ENCODE measurements at places on chromosomes 3 and 15. TPM values are rescaled to one million over a fixed set of nuclear protein-coding genes. Genes with fewer than 3 reads are reported as not detected.

DNA sequence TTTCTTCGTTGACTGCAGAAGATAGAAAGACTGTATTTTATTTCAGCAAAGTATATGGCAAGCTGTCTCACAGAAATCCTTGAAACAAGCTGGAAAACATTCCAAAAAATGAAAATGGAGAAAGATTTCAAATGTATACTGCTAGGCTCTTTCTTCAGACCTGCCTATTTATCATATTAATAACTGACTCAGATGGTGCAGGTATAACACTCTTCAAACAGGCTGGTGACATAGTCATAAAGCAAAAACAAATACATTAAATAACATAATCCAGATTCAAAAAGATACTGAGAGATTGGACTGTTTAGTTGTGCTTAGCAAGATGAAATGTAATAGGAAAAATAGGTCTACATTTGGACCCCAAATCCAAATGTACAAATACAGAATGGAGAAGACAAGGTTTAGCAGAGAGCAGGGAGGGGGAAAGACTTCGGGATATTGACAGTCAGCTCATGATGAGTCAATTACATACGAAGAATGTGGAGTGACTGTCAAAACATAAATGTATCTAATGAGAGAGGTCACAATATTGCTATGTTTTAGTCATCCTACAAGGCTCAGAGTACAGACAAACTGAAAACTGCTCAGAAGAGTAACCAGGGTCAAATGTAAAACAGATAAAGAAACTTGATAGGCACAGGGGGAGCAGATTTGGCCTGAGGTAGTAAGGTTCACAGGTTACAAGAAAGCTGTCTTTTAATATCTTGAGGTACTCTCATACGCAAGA lies 88.7 kb downstream of the DMXL2 start:
- no peaks in the 10 kb centered on the region for H3K4me1 ChIP-seq
- H3K27ac ChIP-seq, result no peak overlapping the region
- no peaks in the 10 kb centered on the region for H3K27me3 ChIP-seq

DNA sequence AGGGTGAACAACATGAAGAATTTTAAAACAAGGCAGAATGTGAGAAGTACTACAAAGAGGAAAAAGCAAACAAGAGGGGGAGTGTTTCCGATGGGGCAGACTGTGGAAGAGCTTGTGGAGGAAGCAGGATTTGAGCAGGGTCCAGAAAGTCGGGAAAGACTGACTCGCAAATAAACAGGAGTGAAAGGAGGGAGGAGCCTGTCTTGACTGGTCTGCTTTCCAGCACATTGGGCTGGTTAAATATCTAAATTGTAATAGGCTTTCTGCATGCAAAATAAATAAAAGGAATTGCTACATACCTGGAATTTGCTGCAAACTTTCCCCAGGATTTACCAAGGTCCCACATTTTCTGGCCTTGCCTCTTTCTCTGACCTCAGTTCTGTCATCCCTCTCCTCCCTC lies 132.1 kb downstream of the RORA start:
- no peaks in the 10 kb centered on the region for H3K36me3 ChIP-seq
- DNase-seq, result no peak
- no peaks in the 10 kb centered on the region for H3K27me3 ChIP-seq
- H3K4me3 ChIP-seq, result no peak overlapping the region
- H3K4me1 ChIP-seq, result no peaks in the 10 kb centered on the region
- H3K27ac ChIP-seq, result no peak overlapping the region

GRCh38 chr3:111749171-111750170 lies 109.6 kb upstream of the PHLDB2 start:
- H3K4me1 ChIP-seq, result no peaks in the 10 kb centered on the region
- H3K27me3 ChIP-seq, result no peaks in the 10 kb centered on the region
- H3K27ac ChIP-seq, result no peak overlapping the region

TMEM40 gene
- total RNA-seq, result not detected

DNA sequence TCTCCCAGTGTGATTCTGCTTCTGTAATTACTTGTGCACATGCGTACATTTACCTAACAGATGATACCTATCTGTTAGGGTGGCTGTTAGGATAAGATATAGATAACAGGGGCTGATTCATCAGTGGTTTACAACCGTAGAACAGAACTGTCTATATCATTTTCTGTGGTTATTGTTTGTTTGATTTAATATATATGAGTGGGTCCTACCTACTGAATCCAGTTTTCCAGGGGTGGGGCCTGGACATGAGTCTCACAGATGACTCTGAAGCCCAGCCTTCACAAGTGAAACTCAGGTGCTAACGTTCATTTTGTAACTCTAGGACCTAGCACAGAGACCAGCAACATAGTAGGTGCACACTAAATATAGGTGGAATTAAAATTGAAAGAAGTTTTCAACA lies 10.4 kb upstream of the ACAP2 start:
- H3K36me3 ChIP-seq, result no peaks in the 10 kb centered on the region
- H3K4me1 ChIP-seq, result no peaks in the 10 kb centered on the region
- DNase-seq, result no peak
- H3K27me3 ChIP-seq, result no peaks in the 10 kb centered on the region

ALDH1L1 gene
- 2.0 TPM for total RNA-seq

ZNF660 gene
- 1.1 TPM for total RNA-seq

DNA sequence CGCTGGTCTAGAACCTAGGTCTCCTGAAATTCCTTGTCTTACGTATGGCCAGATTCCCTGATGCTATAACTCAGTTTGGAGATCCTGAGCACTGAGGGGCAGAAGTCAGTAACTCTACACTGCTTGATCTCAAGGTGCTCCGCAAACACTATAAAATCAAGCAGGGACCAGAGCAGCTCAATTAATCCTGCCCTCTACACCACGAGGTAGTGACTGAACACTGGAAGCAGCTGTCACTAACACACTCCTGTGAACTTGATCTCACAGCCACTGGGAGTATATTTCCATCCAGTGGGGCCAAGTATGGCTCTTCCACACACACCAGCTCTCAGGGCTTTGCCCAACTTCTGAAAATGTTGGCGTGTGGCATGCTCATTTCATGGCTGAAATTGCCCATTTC lies 51.0 kb downstream of the EDEM1 start:
- H3K27me3 ChIP-seq, result no peaks in the 10 kb centered on the region
- no peaks in the 10 kb centered on the region for H3K4me1 ChIP-seq
- H3K36me3 ChIP-seq, result no peaks in the 10 kb centered on the region

DNA sequence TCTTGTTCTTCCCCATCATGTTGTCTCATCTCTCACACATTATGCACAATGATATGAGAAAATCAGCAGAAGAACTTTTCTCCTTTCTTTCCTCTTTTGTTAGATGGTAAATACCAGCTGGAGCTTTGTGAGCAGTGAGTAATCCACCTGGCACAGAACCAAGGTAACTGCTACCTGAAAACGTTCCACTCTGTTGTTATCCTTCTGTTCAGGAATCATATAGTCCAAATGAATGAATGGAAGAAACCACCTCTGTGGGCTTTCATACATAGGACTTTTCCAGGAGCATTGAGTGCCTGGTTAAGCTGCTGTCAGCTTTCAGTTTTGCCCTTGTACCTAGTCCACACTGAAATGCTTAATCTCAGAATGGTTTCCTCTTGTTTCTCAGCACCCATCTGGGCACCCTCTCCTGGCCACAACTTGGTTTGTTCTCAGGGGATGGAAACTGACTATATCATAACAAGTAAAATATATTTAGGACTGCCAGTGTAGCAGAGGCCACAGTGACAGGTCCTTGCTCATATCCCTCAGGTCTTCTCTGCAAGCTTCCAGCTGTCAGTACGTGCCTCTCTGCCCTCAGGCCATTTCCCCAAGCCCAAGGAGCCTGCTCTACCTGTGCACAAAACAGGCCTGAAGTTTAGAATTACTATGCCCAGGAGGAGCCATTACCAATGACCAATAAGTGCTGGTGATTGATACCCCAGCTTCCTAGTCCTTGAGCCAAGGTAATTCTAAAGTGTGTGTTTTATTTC lies 23.5 kb upstream of the SLC4A7 start:
- H3K27me3 ChIP-seq, result no peaks in the 10 kb centered on the region
- H3K4me1 ChIP-seq, result no peaks in the 10 kb centered on the region
- H3K4me3 ChIP-seq, result no peak overlapping the region

DNA sequence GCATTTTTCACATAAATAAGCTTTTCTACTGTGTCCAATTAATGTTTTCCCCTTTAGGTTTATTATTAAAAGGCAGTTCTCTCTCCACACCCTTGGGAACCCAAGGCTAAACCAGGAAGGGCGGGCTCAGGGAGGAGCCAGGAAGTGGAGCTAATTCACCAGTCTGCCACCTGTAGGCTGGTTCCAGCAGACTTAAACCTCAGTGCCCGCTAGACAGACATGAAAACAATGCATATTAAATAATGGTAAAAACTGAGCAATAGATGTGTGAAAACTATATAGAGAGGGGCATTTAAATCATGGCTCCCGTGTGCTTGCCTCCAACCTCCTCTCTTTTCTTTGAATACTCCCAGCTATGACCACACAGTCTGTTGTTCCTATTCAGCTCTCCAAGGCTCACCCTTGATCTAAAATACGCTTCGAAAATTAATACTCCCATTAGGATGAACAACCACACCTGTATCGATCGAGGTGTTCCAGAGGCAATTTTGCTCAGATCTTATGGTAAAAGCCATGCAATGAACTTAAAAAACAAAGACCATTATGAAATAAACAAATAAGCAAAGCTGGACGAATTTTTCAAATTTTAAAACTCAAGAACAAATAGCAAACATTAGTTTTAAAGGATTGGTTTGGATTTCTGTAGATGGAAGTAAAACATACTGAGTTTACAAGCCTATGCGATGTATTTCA lies 253.3 kb downstream of the TJP1 start:
- no peak for DNase-seq
- no peaks in the 10 kb centered on the region for H3K36me3 ChIP-seq
- no peak overlapping the region for H3K27ac ChIP-seq
- H3K27me3 ChIP-seq, result no peaks in the 10 kb centered on the region

GRCh38 chr3:124653071-124653796 lies 77.0 kb upstream of the UMPS start:
- H3K4me1 ChIP-seq, result peaks cover 5% of the 10 kb centered on the region
- no peak overlapping the region for H3K27ac ChIP-seq
- H3K36me3 ChIP-seq, result no peaks in the 10 kb centered on the region
- DNase-seq, result no peak

NT5DC2 gene
- 5.1 TPM for total RNA-seq

KCNMB2 gene
- not detected for total RNA-seq

Data from Peyer's patch (tissue), 4 donors.